ENCODE measurements at places on chromosomes 6 and 20. TPM values are rescaled to one million over a fixed set of nuclear protein-coding genes. Genes with fewer than 3 reads are reported as not detected.

- DNase-seq: no peak
Measured at GRCh38 chr6:80145509-80145908, 39.0 kb downstream of the BCKDHB start.

- no peak for DNase-seq
Measured at GRCh38 chr6:8539453-8539852, 104.1 kb upstream of the SLC35B3 start.

The ABHD16B gene
- not detected for total RNA-seq

The RAET1L gene
- not detected for total RNA-seq

- no peak for DNase-seq
Measured at GRCh38 chr20:35286077-35286898, 1.7 kb upstream of the EIF6 start.

The OXT gene
- total RNA-seq: 0.62 TPM

The SMPDL3A gene
- total RNA-seq: not detected

DNA sequence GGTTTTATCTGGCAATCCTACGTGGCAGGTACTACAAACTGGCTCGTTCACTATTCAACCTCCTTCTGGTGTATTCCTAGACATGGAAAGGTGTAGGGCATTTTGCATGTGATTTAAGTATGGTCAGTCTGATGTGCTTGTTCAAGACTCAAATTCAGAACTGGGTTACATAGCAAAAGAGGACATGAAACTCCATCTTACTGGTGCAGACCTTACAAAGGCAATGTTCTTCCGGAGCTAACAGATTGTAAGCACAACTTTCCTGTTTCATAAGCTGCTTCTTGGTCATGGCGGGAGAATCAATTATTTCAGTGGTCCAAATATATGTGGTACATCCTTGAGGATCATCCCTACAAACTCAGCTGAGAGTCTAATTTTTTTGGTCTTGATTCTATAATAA lies 703.4 kb downstream of the EPM2A start:
- no peak for DNase-seq
